Glomerular endothelial cell (primary cell): ENCODE measurements at places on chromosomes 3 and 15. TPM values are rescaled to one million over a fixed set of nuclear protein-coding genes. Genes with fewer than 3 reads are reported as not detected.

Gene ARNT2
- 1.3 and 2.5 TPM in 2 replicates for total RNA-seq

Gene BCL2A1
- not detected in 2 replicates for total RNA-seq

Gene GOLGA6L7
- total RNA-seq, result not detected in 2 replicates

Gene MYLK
- 57.8 and 91.7 TPM in 2 replicates for total RNA-seq

Gene LRRC2
- total RNA-seq, result 0.41 TPM in 1 of 2 replicates, not detected in the other

Gene NEO1
- total RNA-seq, result 2.2 and 2.7 TPM in 2 replicates

Gene FAM227B
- 4.7 and 5.2 TPM in 2 replicates for total RNA-seq

Gene RAMAC
- total RNA-seq, result 16.5 and 17.5 TPM in 2 replicates

Gene STOML1
- total RNA-seq, result 13.4 and 14.6 TPM in 2 replicates

Gene PLCH1
- total RNA-seq, result 1.2 TPM in 1 of 2 replicates, not detected in the other

Gene MAP1A
- total RNA-seq, result 9.4 and 10.8 TPM in 2 replicates

Gene HDDC3
- total RNA-seq, result 15.7 and 26.7 TPM in 2 replicates

Gene C3orf49
- total RNA-seq, result not detected in 2 replicates

Gene RTP1
- total RNA-seq, result not detected in 2 replicates

Gene AP2M1
- total RNA-seq, result 404 and 435 TPM in 2 replicates

Gene LRRC3B
- not detected in 2 replicates for total RNA-seq

Gene RTP4
- total RNA-seq, result 0.78 and 4.6 TPM in 2 replicates
